ENCODE measurements at places on chromosomes 6 and 20.

GRCh38 chr6:104896914-104897313 is 37.2 kb upstream of the HACE1 start:
- no peak for DNase-seq

- DNase-seq: no peak
These were observed 20.1 kb upstream of the GCM1 start for GRCh38 chr6:53168516-53169267.

- no peak for DNase-seq
These were observed 26.8 kb upstream of the TFAP2A start for GRCh38 chr6:10441655-10442009.

DNA sequence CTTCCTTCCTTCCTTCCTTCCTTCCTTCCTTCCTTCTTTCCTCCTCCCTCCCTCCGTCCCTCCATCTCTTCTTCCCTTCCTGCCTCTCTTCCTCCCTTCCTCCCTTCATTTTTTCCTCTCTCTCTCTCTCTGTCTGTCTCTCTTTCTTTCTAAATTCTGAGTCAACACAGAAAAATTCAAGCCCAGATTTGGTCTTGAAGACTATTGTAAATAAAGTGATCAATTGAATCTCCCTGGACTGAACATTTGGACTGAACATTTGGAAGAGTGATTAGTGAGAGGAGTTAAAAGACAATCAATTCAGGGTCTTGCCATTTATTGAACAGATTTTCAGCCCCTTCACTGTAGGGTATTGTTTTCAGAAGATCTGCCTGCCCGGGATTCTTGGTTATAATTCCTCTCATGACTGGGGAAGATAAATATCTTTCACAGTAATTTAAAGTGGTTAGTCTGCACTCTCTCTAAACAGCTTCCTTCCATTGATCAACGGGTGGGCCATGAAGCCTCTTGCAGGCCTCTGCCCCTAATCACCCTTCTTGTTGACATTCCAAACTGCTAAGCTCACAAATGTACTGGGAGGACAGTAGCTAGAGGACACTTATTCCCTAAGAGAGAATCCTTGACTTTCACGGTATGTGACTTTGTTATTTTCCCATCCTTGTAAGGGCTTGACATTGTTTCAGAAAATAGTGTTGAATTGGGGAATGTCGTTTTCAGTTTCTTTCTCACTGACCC is 101.7 kb upstream of the BMP2 start:
- no peak for DNase-seq

DNA sequence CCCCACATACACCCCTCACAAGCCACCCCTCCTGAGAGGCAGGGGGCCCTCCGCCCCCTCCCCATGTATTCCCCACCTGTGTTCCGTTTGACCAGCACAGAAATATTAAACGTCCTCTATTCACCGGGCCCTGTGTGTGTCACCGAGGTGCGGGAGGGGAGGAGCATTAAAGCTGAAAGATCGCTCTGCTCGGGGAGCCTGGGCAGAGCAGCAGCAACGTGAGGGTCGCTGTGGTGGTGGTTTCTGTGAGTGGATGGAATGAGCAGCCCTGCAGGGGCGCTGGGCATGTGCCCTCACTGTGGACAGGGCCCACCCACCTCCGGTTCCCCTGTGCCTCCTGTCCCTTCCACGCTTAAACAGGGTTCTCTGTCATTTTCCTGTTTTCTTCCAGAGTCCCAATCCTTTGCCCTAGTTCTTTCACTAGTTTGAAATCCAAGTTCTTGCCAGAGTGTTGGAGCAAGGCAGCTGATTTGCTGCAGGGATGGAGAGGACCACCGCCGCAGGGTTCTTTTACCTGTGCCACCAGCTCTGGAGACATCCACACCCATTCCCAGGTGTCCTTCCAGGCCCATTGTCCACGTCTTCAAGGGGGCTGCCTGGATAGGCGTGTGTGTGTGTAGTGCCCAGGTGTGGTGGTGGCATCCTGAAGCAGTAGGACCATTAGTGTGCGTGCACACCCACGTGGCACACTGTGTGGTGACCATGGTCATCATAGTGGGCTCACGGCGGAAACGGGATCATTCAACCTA is 37.6 kb upstream of the MDFI start:
- DNase-seq: no peak

DNA sequence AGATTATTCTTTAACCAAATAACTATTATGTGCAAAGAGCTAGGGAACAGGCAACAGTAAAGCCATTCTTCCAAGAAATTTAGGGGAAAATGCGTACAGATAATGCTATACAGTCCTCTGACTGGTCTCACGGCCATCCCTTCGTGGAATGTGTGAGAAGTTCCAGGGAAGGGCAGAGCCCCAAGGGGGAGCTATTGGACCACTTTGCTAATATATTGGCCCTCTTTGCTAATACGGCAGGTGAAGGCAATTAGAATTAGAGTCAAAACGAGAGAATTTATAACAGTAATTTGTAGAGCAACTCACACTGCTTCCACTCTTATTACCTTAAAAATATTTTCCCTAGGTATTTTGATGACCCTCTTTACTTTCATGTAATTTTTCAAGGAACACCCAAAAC is 140.4 kb downstream of the IMPG1 start:
- DNase-seq: no peak

GRCh38 chr20:21234806-21235483 is 68.2 kb upstream of the XRN2 start:
- no peak for DNase-seq

GRCh38 chr6:13156381-13156780 is 172.0 kb downstream of the TBC1D7 start:
- no peak for DNase-seq

- no peak for DNase-seq
These were observed 956.1 kb downstream of the PHF3 start for GRCh38 chr6:64591676-64592036.

- no peak for DNase-seq
These were observed 97.6 kb downstream of the MRPL14 start for GRCh38 chr6:44029444-44030185.

DNA sequence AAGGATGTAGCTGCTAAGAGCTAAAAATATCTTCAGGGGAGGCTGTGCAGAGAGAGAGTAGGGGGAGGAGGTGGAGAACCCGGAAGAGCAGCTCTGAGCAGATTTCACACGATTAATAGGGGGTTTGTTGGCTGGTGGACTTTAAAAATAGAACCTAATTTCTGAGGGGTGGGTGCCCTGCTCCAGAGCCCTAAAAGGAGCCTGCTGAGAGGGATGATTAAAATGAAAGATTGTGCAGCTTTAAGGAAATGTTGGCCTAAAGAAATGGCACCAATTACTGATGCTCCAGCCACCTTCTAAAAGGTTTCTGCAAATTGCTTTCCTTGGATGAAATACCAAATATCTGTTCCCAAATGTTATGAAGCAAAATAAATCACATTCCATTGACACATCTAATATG is 202.8 kb upstream of the BTBD3 start:
- DNase-seq: no peak

DNA sequence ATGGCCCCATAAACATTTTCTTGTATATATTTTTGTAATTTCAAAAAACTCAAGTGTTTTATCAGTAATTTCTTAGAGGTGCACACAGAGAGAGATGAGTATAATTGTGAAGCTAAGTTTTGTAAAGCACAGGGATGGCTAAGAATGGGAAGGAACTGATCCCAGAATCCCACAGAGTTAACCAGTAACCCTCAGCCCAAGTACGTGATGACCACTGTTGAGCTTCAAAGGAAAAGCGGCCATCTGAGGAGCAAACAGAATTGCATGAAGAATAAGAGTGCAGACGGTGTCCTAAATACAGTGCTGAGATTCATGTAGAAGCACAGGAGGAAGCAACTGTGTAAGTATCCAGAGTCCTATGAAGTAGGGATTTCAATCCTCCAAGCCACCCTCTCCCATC is 28.1 kb upstream of the HLA-C start:
- no peak for DNase-seq

- DNase-seq: no peak
These were observed 31.9 kb downstream of the WDR27 start for GRCh38 chr6:169669889-169670288.

GRCh38 chr6:52661551-52661950 is 9.4 kb upstream of the TMEM14A start:
- no peak for DNase-seq

DNA sequence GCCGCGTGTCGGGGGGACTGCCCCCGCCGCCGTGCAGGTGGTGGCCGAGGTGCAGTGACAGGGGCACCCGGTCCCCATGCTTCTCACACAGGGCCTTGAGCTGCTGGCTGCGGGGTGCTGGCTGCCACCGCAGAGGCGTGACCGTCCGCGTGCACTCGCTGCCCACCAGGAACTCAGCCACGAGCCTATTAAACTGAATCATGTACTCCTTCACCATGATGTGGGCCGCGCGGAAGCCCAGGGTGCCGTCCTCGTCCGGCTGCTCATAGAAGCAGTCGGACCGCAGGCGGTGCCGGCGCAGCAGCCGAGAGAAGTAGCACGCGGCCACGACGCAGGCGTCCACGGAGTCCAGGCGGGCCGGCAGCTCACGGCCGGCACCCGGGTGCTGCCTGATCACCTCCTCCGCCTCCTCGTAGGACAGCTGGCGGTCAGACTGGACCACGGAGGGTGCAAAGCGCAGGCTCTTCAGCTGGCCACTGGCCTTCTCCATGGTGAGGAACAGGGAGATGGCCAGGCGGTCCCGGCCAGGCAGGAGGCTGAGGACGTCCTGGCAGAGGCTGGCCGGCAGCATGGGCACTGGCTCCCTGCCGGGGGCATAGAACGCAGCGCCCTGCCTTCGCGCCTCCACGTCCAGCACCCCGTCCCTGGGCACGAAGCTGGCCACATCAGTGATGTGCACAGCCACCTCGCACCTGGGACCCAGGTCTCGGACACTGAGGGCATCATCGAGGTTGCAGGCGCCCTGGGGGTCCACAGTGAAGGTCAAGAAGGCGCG is 9.8 kb downstream of the HELZ2 start:
- no peak for DNase-seq

GRCh38 chr20:39607141-39607540 is 645.0 kb downstream of the DHX35 start:
- no peak for DNase-seq

GRCh38 chr20:61621035-61621730 is 369.1 kb downstream of the CDH4 start:
- no peak for DNase-seq

GRCh38 chr6:7170117-7170732 is 62.5 kb downstream of the RREB1 start:
- DNase-seq: no peak

- no peak for DNase-seq
These were observed 150.5 kb downstream of the BCAS1 start for GRCh38 chr20:53919886-53920285.

DNA sequence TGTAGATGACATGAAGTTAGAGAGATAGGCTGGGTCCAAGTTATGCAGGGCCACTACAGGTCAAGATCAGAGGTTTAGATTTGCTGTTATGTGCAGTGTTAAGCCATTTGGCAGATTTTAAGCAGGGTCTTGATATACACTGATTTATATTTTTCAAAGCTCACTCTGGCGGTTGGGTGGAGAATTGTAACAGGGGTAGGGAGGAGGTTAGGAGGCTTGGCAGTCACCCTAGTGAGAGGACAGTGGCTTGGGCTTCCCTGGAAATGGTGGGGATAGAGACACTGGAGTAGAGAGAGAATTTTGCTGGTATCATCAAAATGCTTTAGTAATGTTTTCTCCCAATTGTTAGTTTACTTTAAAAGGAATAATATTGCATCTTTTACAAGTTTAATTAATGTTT is 149.5 kb upstream of the SUPT3H start:
- DNase-seq: no peak

DNA sequence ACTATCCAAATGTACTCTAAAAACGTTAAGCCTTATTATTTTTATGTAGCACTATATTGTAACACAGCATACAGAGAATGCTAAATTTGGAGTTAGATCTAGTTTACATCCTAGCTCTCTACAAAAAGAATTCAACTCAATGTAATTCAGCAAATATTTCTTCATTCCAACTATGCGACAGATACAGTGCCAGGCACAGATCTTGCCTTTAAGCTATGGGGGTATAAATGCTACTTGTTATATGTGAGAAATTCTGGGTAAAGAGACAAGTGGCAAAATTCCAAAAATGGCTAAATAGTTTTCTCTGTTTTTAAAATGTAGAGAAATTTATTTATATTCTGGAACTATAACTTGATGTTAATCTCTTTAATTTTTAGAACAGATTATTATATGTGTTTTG is 63.2 kb downstream of the SEL1L2 start:
- DNase-seq: no peak

DNA sequence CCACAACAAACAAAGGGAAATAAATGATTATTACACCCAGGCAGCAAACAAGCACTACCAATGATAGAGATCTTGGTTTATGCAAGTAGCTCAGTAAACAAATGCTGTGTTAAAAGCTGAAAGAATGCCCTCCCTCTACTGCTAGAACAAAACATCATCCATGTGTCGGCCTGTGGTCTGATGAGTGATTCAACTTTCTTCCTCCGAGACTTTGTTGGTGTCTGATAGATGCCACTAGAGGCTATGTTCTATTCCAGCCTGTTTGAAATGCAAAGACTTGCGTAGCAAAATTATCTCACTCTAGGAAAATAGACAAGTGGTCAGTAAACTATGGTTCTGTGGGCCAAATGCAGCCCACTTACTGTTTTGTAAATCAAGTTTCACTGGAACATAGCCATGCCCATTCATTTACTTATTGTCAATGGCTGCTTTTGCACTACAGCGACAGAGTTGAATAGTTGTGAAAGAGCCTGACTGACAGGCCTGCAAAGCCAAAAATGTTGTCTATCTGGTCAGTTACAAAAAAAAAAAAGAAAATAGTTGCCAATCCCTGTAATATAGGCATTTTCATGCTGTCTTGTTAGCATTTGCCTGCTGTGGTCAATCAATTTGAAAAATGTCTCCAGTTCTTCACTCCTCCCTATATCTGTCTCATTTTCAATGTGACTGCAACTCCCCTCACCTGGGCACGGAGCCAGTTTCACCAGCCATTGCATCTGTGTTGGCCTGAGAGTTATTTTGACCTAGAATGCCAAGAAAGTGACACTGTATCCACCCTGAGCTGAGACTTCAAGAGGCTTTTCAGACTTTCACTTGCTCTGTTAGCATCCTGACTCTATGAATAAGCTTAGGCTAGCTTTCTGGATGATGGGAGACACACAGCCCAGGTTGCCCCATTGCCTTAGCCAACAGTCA is 544.6 kb upstream of the BTBD3 start:
- DNase-seq: no peak

DNA sequence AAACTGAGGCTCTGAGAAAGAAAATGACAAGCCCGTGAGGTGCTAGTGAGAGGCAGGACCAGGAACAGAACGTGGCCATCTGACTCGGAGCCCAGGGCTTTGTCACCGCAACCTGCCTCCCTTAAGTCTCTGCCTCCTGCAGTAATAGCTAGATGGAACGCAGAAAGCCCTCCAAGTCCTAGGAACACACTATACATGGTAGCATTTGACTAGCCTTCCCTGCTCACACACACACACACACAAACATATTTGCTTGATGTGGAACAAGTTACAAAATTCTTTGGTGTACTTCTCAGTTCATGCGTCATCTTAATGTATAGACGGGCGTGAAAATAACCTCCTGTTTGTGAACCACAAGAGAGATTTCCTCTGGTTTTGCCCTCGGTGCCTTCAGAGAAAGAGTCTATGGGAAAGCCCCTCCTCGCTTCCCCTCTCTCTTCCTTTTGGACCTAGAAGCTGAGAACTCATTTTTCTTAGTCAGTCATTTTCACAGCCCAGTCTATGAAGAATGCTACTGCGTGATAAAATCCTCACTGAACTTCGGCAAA is 38.8 kb downstream of the C6orf52 start:
- DNase-seq: peak; percentile 2

GRCh38 chr6:148422085-148422484 is 79.4 kb downstream of the SASH1 start:
- no peak for DNase-seq

GRCh38 chr6:126156973-126157372 is 170.6 kb downstream of the TRMT11 start:
- DNase-seq: no peak
